ENCODE measurements at places on chromosomes 1 and 21.

GRCh38 chr1:60386249-60386648, 312.7 kb upstream of the C1orf87 start:
- H3K36me3 ChIP-seq: no peaks in the 10 kb centered on the region
- no peak overlapping the region for H3K27ac ChIP-seq
- DNase-seq: no peak

DNA sequence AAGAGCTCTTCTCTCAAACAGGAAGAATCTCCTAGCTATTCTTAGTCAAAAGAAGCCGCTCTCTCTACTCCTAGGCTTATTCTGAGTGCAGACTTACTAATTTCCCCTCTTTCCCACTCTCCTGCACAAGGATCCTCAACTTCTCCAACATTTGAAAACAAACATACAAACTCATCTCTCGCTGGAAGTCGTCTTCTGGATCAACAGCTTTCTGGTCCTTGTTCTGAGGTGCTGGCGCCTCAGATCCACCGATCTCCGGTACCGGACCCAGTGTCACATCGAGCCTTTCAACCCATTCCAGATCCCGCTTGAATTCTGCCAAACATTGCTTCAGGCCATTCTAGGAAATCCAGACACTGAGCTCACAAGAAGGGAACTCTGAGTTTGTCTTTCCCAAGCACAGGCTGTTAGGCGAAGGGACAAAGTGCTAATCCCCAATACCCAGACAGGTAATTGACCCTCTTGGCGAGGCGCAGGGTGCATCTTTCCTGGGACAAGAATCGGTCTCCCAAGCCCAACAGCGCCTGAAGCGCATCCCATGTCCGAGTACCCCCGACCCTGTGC, 696 bp downstream of the EBNA1BP2 start:
- no peaks in the 10 kb centered on the region for H3K27me3 ChIP-seq
- H3K27ac ChIP-seq: no peak overlapping the region
- peaks cover 1% of the 10 kb centered on the region for H3K4me1 ChIP-seq
- H3K4me3 ChIP-seq: peak overlapping the region; percentile 89

- no peak overlapping the region for H3K4me3 ChIP-seq
- DNase-seq: no peak
- no peak overlapping the region for H3K27ac ChIP-seq
- no peaks in the 10 kb centered on the region for H3K4me1 ChIP-seq
- H3K36me3 ChIP-seq: no peaks in the 10 kb centered on the region
- no peaks in the 10 kb centered on the region for H3K27me3 ChIP-seq
These were observed 561.8 kb downstream of the KIF26B start for GRCh38 chr1:245716561-245716960.

DNA sequence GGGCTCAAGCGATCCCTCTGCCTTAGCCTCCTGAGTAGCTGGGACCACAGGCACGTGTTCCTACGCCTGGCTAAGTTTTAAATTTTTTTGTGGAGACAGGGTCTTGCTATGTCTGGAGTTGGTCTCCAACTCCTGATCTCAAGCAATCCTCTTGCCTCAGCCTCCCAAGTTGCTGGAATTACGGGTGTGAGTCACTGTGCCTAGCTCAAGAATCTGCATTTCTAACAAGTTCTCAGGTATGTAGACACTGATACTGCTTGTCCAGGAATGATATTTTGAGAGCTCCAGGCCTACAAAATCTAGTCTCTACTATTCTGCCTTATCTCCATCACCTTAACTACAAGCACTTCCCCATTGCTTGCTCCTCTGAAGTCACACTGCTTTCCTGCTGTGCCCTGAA, 22.3 kb downstream of the ANGPTL7 start:
- no peaks in the 10 kb centered on the region for H3K27me3 ChIP-seq
- no peak overlapping the region for H3K27ac ChIP-seq
- peaks cover 41% of the 10 kb centered on the region for H3K36me3 ChIP-seq
- H3K4me3 ChIP-seq: no peak overlapping the region

GRCh38 chr1:1630191-1630964, 1.6 kb upstream of the MMP23B start:
- peaks cover 5% of the 10 kb centered on the region for H3K4me1 ChIP-seq
- peak overlapping the region; percentile 1 for H3K4me3 ChIP-seq
- no peak for DNase-seq
- H3K27ac ChIP-seq: no peak overlapping the region
- no peaks in the 10 kb centered on the region for H3K27me3 ChIP-seq
- H3K36me3 ChIP-seq: no peaks in the 10 kb centered on the region

GRCh38 chr1:33466159-33466558, 6.3 kb upstream of the ZSCAN20 start:
- peaks cover 2% of the 10 kb centered on the region for H3K4me1 ChIP-seq
- no peaks in the 10 kb centered on the region for H3K36me3 ChIP-seq
- H3K27me3 ChIP-seq: no peaks in the 10 kb centered on the region
- H3K4me3 ChIP-seq: no peak overlapping the region
- no peak for DNase-seq
- no peak overlapping the region for H3K27ac ChIP-seq
